Kidney epithelial cell (primary cell): ENCODE measurements at places on chromosomes 1 and 21.

- DNase-seq = no peak
Measured at GRCh38 chr1:109509176-109510134, at the start of gene AMIGO1. TSS of gene AMIGO1 (minus strand) at chr1:109509727. CDS start at chr1:109508912, 815 bp downstream.

- no peak for DNase-seq
Measured at GRCh38 chr1:224623310-224623714, 7.2 kb downstream of the CNIH3 start.

DNA sequence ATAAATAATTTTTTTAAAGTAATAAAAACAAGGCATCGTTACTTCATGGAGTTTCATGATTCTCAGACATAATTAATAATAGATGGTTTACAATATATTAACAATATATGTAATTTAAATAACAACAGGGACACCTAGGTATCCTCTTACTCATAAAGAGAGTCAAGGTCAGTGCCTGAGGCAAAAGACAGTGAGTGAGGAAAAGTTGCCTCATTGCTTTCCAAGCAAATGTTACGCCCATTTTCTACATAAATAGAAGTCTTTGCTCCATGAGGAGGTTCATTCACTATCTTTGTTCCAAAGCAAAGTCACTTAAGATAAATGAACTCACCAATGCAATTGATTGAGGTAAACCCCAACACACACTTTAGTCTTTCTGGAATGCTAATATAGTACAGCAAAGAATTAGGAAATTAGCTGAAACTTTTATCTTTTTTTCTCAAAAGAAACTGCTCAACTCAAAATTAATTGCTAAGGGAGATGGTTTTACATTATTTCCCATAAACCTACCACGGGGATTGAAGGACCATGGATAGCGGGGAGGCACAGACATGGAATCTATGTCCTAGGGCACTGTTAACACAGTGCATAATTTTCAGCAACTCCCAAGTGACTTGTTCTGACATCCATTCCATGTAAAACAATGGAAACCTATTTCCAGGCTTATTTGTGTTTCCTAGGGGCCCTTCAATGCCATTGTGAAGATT, 19.6 kb downstream of the BCL9 start:
- no peak for DNase-seq

- no peak for DNase-seq
Measured at GRCh38 chr21:28445141-28445830, 547.4 kb downstream of the LTN1 start.

DNA sequence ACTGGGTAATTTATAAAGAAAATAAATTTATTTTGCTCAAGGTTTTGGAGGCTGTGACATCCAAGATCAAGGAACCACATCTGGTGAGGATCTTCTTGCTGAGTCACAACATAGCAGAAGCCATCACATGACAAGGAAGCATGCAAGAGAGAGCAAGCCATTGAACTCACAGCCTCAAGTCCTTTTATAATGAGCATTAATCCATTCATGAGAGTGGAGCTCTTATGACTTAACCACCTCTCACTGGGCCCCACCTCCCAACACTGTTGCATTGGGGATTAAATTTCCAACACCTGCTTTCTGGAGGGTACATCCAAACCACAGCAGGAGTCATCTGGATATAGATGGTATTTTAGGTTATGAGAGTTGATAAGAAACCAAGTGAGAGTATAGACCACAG, 20.6 kb upstream of the EGLN1 start:
- no peak for DNase-seq
